Kidney (tissue), 22 donors: ENCODE measurements at places on chromosomes 3 and 15. TPM values are rescaled to one million over a fixed set of nuclear protein-coding genes. Genes with fewer than 3 reads are reported as not detected.

- H3K27ac ChIP-seq: no peak overlapping the region
- H3K27me3 ChIP-seq: no peaks in the 10 kb centered on the region
- DNase-seq: no peak
- no peaks in the 10 kb centered on the region for H3K4me1 ChIP-seq
Observed at GRCh38 chr3:158314426-158315357, 204.8 kb downstream of the RSRC1 start.

DNA sequence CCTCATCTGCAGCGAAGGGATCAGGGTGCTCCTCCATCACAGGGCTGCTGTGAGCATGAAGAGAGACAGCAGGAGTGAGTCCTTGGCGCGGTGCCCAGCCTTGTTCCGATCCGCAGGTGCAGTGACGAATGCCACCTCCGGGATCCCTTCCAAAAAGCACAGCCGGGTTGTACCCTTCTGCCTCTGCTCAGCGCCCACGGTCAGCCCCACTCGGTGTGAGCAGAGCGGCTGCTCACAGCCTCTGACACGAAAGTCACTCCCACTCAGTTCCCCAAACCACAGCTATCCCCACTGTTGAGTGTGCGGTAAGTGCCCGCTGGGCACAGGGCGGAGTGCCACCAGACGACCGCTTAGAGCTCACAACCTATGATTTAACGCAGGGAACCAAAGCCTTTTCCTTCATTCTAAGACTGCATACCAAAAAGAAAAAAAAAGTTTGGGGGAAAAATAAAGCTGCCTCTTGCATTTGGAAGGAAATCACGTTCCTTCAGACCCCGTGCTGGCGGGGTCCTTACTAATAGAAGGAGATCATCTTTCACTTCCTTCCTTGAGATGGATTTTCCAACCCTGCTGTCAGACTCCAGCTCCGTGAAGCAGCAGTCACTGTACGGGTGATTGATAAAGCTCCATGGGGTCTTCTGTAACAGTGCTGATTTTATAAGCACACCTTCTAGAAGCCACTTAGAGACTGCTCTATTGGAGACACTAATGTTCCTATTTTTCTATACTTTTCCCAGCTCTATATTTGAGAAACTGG is 34.7 kb upstream of the TUBGCP5 start:
- no peak overlapping the region for H3K4me3 ChIP-seq
- H3K27me3 ChIP-seq: no peaks in the 10 kb centered on the region
- peak; percentile 7 for DNase-seq
- H3K4me1 ChIP-seq: no peaks in the 10 kb centered on the region

- no peaks in the 10 kb centered on the region for H3K36me3 ChIP-seq
- H3K27ac ChIP-seq: no peak overlapping the region
- no peaks in the 10 kb centered on the region for H3K27me3 ChIP-seq
- H3K4me1 ChIP-seq: no peaks in the 10 kb centered on the region
- H3K4me3 ChIP-seq: no peak overlapping the region
Observed at GRCh38 chr3:54746722-54747121, 181.1 kb downstream of the LRTM1 start.

- H3K4me3 ChIP-seq: no peak overlapping the region
- no peaks in the 10 kb centered on the region for H3K4me1 ChIP-seq
- no peak for DNase-seq
- no peaks in the 10 kb centered on the region for H3K27me3 ChIP-seq
Observed at GRCh38 chr15:73394782-73395181, 26.0 kb upstream of the HCN4 start.

The CYFIP1 gene
- 143 TPM for total RNA-seq

- H3K36me3 ChIP-seq: no peaks in the 10 kb centered on the region
- no peaks in the 10 kb centered on the region for H3K27me3 ChIP-seq
- no peak overlapping the region for H3K4me3 ChIP-seq
- H3K27ac ChIP-seq: no peak overlapping the region
- no peaks in the 10 kb centered on the region for H3K4me1 ChIP-seq
Observed at GRCh38 chr3:160312014-160312624, 86.9 kb downstream of the C3orf80 start.

The DOCK3 gene
- 0.54 TPM for total RNA-seq

The RASSF1 gene
- total RNA-seq: 28.9 TPM
